ENCODE measurements at places on chromosomes 3 and 15. TPM values are rescaled to one million over a fixed set of nuclear protein-coding genes. Genes with fewer than 3 reads are reported as not detected.

DLL4 gene
- total RNA-seq, result 0.51 TPM

CCRL2 gene
- total RNA-seq, result 0.15 TPM

NR1I2 gene
- not detected for total RNA-seq

TRIM71 gene
- total RNA-seq, result not detected

ATP2B2 gene
- total RNA-seq, result 0.24 TPM

Data from A549 treated with DMSO at 1 μM for 4 hours (cell line).